ENCODE measurements at places on chromosomes 4 and X.

DNA sequence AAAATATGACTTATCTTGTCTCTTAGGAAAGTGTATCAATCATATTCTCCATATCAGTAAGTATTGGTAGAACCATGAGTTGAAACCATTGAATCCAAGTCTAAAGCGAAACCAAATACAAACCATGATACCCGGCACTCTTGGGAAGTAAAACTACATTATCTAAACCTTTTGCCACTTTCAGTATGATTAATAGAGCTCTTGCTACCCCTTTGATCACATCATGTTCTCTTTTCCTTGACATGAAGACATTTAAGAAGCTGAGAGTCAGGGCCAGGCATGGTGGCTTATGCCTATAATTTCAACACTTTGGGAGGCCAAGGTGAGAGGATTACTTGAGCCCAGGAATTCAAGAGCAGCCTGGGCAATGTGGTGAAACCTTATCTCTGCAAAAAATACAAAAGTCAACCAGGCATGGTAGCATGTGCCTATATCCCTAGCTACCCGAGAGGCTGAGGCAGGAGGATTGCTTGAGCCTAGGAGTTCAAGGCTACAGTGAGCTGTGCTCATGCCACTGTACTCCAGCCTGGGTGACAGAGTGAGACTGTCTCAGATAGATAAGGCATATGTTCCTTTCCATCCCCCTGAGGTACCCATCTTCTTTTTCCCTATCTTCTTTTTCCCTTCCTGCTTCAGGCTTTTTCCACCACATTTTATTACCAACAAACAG, 45.4 kb downstream of the CEP135 start:
- DNase-seq: peak; percentile 17

GRCh38 chr4:137375111-137375850, 157.0 kb downstream of the PCDH18 start:
- no peak for DNase-seq

DNA sequence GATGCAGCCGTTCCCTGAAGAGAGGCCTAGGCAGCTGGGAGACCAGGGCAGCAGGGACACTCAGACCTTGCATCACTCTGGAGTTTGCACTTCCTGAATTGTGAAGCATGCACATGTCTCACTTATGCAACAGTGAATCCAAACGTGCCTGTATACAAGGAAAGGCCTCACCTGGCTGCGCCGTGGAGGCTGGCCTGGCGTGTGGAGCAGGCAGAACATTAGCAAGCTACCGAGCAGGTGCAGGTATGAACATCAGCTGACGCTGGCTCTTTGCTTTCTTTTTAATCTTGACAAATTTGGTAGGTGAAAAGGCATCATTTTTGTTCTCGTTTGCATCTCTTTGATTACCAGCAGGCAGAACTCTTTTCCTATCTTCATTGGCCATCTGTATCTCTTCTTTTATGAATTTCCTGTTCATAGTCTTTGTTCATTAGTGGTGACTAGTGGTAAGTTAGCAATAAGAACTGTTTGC, 37.1 kb upstream of the IRAK1 start:
- no peak for DNase-seq

- peak; percentile 35 for DNase-seq
These were observed 89.0 kb upstream of the NMU start for GRCh38 chr4:55725057-55725456.

GRCh38 chrX:20585782-20586181, 319.1 kb upstream of the RPS6KA3 start:
- no peak for DNase-seq
